Urinary bladder (tissue), 4 donors: ENCODE measurements at places on chromosomes 13 and 19. TPM values are rescaled to one million over a fixed set of nuclear protein-coding genes. Genes with fewer than 3 reads are reported as not detected.

Gene SERPINE3
- not detected for polyA plus RNA-seq

Gene ZNF223
- polyA plus RNA-seq, result 3.6 TPM

Gene PSG6
- not detected for polyA plus RNA-seq

Gene MBD3L3
- polyA plus RNA-seq, result not detected

Gene XPO4
- 6.2 TPM for polyA plus RNA-seq

Gene PBX4
- 2.1 TPM for polyA plus RNA-seq

Gene ZNF558
- polyA plus RNA-seq, result 24.9 TPM

Gene CD33
- polyA plus RNA-seq, result 5.6 TPM

Gene FAM83E
- polyA plus RNA-seq, result 1.1 TPM

Gene ALKBH6
- polyA plus RNA-seq, result 26.4 TPM

GRCh38 chr13:111175935-111176334 lies 60.8 kb downstream of the ARHGEF7 start:
- no peak for DNase-seq

DNA sequence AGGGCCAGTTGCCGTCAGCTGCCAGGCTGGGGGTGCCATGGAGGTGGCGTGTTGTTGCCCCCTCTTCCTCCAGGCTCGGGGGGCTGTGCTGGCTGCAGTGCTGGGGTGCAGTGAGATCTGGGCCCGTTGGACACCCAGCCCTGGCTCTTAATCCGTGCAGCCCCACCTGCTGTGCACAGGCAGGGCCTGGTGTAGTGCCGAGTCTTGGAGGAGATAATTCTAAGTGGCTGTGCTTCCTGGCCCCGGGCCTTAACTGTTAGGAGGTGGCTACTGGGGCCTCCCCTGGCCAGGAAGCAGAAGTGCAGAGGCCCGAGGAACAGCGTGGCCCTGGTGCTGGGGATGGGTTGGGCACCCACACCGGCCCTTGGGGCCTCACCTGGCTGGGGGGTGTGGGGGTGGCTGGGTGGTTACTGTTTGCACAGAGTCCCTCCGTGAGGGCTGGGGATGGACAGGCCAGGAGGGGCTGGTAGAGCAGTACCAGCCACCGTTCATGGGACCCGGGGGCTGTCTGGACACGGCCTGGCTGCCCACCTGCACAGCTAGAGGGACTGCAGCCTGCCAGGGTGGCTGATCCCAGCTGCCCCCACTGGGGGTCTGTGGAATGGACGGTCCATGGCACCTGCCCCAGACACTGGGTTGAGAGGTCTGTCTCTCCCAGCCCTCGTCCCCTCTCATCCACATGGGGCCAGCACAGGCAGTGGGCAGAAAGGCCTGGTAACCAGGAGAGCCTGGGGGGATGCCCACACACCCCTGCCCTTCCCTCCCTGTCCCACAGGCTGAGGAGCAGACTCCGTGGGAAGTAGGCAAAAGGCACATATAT lies 3.3 kb downstream of the GPX4 start:
- no peak for DNase-seq

DNA sequence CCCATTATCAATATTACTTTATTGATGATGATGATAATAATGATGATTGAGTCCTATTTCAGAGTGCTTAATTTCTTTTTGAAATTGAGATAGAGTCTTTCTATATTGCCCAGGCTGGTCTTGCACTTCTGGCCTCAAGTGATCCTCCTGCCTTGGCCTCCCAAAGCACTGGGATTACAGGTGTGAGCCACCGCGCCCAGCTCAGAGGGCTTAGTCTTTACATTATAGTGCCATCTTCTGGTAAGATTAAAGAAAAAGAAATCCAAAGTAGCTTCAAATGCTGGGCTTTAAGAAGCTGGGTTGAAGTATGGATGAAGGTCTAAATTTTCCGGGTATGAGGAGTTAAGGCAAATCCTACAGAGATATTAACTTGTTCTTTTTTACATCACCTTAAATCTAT lies 3.4 kb upstream of the ZNF333 start:
- no peak for DNase-seq

GRCh38 chr13:48739386-48739964 lies 85.7 kb downstream of the CYSLTR2 start:
- DNase-seq, result no peak

GRCh38 chr13:47621931-47622330 lies 379.1 kb downstream of the SUCLA2 start:
- DNase-seq, result no peak

DNA sequence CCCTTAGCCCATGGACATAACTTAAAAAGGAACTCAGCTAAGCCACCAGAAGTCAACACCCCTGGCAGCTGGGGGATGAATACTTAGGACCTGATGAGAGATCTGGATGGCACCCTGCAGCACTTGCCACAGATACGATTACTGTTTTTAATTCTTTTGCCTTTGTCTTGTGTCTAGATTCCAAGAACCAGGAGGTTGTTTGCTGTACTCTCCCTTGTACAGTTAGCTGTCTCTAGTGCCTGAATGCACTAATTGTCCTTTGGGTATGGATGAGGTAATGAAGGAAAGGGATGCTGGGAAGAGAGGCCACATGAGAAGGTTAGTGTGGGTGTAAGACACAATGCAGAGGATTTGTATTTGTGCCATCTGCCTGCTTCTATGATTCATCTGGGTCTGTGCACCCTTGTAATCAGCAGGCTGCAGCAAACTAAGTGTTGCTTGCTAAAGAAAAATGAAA lies 385.8 kb downstream of the KCNRG start:
- no peak for DNase-seq

DNA sequence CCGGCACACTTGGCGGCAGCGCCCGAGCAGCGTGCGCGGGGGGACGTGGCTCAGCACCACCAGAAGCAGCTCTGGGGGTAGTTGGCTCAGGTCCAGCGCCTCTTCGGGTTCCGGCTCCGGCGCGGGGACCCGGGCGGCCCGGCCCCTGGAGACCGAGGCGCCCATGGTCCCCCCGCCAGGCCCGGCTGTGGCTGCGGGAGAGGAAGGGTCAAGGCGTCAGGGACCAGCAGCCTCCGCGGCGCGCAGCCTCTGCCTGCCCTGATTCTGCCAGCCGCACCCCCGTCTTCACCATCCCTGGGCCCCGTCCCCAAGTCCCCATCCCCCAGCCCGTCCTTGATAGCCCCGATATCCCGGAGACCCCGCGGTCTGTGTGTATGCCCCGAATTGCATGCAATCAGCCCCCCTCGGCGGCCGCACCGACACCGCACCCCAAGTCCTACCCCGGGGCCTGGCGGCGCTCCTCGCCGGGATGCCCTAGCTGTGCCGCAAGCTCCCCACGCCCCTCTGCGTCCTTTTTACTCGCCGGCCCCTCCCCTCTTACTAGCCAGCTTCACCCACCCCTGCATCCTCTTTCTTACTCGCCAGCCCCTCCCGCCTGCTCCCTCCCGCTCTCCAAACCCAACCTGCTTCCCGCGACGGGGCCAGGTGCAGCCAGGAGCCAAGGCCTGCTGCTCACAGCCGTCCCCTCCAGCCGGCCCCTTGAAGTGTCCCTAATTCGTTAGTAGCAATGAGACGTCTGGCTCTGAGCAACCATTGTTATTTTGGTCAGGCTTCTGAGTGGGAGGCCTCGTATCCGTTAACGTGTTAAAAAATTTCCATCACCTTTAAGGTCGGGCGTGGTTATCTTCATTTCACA lies at the start of gene FBXO27:
FBXO27 (minus strand) TSS at position 487 of the 856 bp plus-strand sequence; CDS start at position 165, 322 bp downstream.
- no peak for DNase-seq

- no peak for DNase-seq
Observed at GRCh38 chr19:58181902-58182576, 822 bp upstream of the ZNF274 start.

- DNase-seq, result no peak
Observed at GRCh38 chr19:3359919-3360420, 6.4 kb upstream of the NFIC start.

DNA sequence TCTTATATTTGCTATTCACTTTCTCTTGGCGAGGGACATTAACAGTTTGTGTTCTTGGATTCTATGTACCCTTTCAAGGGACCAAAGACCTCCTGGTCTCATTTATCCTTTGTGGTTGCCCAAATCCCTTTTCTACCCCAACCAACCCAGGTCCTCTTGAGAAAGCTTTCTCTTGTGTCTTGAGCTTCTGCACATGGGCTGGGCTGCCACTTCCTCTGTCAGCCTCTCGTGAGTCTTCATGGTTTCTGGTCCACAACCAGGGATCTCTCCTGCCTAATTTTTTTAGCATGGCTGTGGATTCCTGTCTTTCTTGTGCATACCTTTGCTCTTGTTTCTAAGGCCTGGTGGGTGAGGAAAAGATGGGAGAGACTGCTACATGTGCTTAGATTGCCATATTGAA lies 14.9 kb downstream of the TIMM13 start:
- no peak for DNase-seq

GRCh38 chr13:31717583-31717982 lies 21.7 kb upstream of the RXFP2 start:
- DNase-seq, result no peak

DNA sequence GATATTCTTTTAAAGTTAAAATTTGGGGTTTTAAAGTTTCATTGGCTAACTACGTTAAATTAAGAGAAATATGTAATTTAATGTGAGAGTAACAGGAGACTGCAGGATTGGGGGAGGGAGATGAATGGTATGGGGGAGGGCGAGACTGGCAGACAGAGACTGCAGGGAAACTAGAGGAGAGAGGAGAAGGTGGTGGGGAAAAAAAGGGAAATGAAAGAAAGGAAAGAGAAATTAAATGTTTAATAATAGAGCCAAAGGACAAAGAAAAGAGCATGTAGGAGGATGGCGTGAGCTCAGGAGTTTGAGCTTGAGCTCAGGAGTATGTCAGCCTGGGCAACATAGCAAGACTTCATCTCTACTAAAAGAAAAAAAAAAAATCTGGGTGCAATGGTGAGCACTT lies 115.9 kb downstream of the RFC3 start:
- DNase-seq, result no peak

DNA sequence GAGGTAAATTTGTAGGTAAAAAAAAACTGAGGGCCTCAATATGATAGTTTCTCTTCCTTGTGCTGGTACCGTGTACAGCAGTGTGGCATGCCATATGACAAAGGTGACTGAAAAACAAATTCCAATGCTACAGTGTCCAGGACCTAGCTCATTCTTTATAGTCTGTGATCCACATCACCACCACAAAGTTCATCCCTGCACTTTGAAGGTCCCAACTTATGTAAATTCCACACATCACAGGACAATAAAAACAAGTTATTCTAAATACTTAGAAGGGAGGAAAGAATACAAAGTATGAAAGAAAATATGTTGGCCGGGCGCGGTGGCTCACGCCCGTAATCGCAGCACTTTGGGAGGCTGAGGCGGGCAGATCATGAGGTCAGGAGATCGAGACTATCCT lies 314.6 kb upstream of the SGCG start:
- DNase-seq, result no peak

DNA sequence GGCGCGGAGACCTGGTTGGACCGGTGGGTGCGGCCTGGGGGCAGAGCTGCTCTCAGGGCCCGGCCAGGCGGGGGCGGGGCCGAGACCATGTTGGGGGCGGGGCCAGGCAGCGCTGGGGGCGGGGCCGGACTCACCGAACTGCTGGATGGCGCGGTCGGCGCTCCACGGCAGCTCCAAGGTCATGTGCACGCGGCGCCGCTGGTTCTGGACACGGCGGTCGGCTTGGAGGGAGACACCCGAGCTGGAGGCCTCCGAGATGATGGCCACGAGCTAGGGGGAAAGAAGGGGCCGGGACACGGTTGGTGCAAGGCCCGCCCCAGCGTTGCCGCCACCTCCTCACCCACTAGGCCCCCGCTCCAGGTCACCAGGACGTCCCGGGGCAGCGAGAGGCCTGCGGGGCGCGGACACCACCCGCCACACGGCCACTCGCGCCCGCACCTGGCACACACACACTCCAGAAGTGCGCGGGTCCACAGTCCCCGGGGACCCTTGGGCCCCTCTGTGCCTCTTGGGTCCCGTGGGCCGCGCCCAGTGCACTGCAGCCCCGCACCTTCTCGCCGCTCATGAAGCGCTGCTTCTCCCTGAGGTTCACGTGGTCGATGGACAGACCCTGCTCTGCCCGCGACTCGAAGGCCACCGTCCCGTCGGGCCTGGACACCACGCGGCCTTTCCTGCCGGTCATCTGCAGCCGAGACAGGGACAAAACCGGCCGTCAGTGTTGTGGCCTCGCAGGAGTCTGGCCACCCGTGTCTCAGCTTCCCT lies 8.7 kb downstream of the GPX4 start:
- no peak for DNase-seq

DNA sequence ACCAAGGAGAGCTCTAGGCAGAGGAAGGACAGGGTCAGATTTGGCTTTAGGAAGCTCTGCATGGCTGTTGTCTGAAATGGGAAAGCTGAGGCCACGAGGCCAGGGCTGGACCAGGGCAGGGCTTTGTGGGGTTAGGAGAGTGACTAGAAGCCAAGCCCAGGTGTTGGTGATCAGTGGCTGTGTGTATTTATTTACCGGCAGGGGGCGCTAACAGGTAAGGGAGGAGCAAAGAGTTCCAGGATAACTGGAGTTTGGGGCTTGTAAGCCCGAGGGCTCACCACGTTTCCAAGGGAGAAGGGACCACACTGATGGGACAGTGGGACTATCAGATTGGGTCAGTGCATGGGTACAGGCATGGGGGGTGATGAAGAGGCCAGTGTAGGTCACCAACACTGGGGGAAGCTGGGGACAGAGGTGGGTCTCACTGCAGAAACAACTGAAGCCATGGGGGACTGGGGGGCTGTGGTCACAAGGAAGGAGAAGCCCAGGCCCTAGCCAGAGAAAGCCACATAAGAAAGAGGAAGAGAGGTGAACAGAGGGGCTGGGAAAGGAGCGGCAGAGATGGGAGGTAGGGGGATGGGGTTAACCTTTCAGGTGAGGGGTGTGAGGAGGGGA lies 3.9 kb downstream of the TMEM147 start:
- no peak for DNase-seq

- DNase-seq, result no peak
Observed at GRCh38 chr13:62321139-62321538, 905.5 kb upstream of the PCDH20 start.

DNA sequence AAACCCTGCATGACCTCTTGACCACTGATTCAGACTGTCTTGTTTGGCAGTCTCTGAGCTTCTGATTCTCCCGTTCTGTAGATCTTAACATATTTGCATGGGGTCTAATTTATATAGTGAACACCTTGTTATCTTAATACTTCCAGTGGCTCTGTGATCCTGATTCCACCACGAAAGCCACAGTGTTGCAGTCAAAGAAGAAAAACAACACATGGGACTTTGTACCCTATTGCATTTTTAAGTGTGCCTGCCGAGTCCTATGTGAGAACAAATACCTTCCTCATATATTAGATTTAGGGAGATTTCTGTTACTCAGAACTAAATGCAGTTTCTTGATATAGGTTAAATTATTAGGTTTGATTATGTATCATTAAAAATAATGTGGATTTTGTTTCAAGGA lies 12.3 kb upstream of the ZNF556 start:
- DNase-seq, result no peak

DNA sequence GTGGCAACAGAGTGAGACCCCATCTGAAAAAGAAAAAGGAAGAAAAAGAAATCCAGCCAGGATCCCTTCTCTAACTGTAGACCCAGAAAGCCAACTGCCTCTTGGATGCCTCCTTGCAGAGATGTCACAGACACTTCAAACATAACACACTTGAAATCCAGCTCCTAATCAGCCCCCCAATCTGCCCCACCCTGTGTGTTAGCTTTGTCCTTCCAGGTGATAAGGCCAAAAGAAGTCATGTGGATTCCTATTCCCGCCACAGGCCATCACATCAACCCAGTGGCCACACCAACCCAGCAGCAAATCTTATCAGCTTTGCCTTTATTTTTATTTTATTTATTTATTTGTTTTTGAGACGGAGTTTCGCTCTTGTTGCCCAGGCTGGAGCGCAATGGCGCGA lies 8.1 kb downstream of the BEST2 start:
- no peak for DNase-seq

GRCh38 chr13:93248627-93249047 lies 22.0 kb downstream of the GPC6 start:
- no peak for DNase-seq
